ENCODE measurements at places on chromosomes 2 and 18.

- no peak for DNase-seq
Observed at GRCh38 chr2:222296911-222297599, 1.7 kb downstream of the PAX3 start.

- DNase-seq = no peak
Observed at GRCh38 chr18:27861539-27861938, 315.4 kb downstream of the CDH2 start.

DNA sequence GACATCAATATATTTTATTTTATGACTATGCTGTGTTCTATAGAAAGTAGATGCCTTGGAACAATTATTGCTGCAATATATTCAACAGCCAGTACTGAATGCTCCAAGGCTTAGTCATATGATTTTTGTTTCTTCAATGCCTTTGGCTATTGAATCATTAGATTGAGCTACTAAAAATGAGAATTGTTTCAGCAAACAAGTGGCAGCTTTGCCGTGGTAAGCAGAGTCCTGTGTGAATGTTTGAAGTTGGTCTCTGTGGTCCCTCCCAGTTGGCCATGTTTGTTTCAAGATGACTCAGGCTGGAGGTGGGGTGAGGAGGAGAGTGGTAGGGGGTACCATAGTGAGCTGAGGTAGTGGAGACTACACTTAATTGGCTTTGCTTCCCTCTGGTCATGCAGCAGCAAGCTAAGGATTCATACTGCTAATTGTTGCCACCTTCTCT is 198.6 kb upstream of the EPAS1 start:
- DNase-seq = no peak

- DNase-seq = no peak
Observed at GRCh38 chr18:36658611-36659010, 170.2 kb downstream of the TPGS2 start.

GRCh38 chr2:7648221-7648795 is 731.1 kb downstream of the RNF144A start:
- no peak for DNase-seq

DNA sequence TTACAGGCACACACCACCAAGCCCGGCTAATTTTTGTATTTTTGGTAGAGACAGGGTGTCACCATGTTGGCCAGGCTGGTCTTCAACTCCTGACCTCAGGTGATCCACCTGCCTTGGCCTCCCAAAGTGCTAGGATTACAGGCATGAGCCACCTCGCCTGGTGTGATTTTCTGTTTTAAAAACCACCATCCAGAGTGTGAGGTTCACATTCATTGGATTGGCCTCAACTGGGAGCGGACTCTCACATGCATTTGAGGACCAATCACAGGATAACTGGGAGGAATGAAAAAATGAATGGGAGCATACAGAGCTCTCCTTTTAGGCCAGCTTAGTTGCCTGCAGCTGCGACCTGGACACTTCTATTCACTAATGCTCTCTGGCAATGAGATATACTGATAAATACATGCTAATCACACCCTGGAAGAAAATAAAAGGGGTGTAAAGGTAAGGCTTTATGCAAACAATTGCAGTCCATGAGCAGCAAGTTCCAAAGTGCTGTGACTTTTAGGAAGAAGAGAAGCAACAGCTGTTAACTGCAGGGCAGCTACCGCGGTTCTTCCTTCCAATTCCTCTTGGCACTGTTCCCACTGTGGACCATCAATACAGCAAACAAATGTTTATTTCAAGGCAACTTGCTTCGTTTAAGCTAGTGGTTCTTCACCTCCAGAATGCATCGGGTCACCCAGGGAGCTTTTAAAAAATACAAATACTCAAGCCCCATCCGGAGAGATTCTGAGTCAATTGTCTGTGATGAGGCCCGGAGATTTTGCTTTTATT is 49.5 kb upstream of the FZD5 start:
- no peak for DNase-seq

DNA sequence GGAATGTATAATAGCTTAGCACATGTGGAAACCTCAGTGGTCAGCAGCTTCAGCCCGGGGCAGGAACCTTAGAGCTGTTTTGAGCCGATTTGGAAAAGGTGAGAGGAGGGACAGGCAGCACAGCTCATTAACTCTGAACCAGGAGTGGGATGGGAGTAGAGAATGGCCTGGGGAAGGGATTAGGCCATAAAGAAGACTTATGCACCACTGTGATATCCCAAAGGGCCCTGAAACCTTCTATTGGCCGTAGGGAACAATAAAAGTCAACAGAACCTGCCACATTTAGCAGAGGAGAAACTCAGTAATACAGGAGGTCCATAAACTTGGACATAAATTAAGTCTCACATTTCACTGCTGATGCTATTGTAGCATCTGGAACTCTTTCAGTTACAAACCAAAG is 124.2 kb upstream of the REV1 start:
- no peak for DNase-seq

GRCh38 chr2:229888031-229888430 is 33.8 kb downstream of the TRIP12 start:
- no peak for DNase-seq

DNA sequence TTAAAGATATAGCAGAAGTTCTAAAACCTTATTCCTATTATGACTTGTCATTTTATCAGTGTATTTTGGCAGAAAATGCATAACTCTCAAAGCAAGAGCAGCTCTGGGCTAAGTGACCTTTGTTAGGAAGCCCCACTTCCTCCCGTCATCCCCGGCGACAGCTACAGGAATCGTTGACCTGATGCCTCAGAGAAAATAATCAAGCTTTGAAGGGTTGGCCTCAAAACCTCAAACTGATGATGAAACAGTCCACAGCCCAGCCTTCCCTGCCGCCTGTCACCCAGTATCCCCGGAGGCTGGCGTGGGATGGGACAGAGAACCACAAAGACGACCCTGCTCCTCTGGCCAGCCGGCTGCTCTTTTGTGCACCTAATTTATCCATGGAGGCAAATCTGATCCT is 65.3 kb downstream of the KCNF1 start:
- no peak for DNase-seq

- no peak for DNase-seq
Observed at GRCh38 chr2:128439031-128439790, 120.5 kb upstream of the HS6ST1 start.

DNA sequence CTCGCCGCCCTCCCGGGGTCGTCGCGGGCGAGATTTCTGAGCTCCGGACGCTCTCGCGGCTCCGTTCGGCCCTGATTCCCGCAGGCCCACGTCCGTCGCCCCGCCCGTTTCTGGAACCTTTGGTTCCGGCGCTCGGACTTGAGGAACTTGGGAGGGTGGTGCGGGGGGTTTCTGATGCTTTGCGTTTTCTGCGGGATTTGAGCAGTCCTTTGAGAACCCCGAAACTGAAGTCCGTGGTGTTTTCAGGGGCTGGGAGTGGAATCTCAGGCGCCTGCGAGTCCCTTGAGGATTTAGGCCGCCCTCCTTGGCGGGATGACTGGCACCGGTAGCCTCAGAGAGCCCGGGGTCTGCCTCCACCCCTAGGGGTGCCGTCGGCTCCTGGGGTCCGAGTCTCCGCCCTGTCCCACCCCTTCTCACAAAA is 336 bp downstream of the THNSL2 start:
- no peak for DNase-seq

- no peak for DNase-seq
Observed at GRCh38 chr2:183031911-183032794, 6.1 kb downstream of the NCKAP1 start.

DNA sequence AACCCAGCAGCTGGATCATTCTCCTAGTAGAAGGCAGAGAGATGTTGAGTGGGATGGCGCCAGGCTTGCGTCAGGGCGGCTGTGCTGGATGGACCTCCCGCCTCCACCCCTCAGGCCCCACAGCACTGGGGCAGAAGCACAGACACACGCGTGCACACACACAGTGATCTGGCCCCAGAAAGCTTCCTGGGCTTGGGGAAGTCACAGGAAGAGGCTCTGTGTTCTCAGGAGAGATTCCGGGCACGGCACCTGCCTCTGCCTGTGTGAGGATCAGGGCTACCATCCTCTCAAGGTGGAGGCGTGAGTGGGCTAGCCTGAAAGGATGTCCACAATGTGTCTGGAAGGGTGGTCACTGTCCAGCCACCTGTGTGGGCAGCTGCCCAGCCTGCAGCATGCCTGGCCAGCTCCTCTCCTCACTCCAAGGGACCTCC is 229.8 kb upstream of the HS6ST1 start:
- no peak for DNase-seq

GRCh38 chr18:1976484-1976883 is 594.8 kb downstream of the METTL4 start:
- DNase-seq = no peak

DNA sequence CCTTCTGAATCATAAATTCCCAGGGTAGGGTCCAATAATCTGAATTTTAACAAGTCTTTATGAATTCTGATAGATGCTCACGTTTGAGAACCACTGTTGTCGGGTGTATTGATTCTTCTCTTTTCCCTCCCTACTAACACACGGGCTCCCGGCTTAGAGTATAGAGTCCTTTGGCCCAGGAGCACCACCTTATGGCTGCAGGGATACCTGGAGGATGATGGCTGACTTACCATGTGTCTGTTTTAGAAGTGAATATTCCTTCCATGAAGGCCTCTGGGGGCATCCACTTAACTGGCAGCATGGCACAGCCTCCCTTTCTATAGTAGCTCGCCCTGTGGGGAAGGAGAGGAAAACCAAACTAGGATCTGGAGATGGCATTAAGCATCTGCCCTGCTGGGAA is 91.7 kb downstream of the CLIP4 start:
- DNase-seq = no peak

GRCh38 chr2:97766567-97766966 is 53.2 kb downstream of the ZAP70 start:
- no peak for DNase-seq

DNA sequence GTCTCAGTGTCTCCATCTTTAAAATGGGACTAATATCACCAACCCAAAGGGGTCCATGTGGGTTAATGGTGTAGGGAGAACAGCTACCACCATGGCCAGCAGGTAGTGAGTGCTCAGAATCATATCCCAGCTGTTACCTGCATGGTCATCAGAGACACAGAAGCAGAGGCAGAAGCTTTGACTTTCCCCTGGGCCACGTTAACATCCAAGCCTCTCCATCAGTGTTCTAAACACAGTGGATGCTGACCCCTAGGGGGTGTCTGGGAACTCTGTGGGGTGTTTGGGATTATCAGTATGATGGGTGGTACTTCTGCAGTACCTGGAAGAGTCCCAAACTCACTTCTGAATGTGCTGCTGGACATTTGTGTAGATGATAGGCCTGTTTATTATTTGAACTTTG is 93.6 kb downstream of the GYPC start:
- no peak for DNase-seq

DNA sequence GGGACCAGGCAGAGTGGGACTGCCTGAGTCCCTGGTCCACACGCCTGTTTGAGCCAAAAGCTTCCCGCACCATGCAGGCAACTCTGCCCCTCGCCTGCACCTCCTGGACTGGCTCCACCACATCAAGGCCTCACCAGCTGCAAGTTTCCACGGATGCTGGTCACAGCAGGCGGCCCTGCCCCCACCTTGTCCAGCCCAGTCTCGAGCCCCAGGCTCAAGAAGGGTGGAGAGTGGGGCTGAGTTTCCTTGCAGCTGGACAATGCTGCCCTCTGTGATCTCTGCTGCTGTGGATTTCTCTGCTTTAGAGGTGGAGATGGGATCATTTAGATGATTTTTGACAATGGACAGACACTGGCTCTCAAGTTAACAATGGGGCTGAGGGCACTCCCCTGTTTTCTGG is 74.9 kb downstream of the MTCL1 start:
- no peak for DNase-seq

- no peak for DNase-seq
Observed at GRCh38 chr18:22424565-22424963, 6.8 kb upstream of the CTAGE1 start.

- no peak for DNase-seq
Observed at GRCh38 chr2:26838121-26838906, 9.6 kb upstream of the DPYSL5 start.

DNA sequence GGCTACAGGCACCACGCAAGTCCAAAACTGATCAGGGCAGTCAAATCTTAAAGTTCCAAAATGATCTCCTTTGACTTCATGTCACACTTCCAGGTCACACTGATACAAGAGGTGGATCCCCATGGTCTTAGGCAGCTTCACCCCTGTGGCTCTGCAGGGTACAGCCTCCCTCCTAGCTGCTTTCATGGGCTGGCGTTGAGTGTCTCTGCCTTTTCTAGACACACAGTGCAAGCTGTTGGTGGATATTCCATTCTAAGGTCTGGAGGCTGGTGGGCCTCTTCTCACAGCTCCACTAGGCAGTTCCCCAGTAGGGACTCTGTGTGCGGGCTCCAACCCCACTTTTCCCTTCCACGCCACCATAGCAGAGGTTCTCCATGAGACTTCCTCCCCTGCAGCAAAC is 838.2 kb upstream of the CHAC2 start:
- no peak for DNase-seq

- DNase-seq = no peak
Observed at GRCh38 chr18:46767217-46767616, 10.4 kb upstream of the ST8SIA5 start.

- no peak for DNase-seq
Observed at GRCh38 chr2:226813148-226813701, 13.6 kb upstream of the IRS1 start.

DNA sequence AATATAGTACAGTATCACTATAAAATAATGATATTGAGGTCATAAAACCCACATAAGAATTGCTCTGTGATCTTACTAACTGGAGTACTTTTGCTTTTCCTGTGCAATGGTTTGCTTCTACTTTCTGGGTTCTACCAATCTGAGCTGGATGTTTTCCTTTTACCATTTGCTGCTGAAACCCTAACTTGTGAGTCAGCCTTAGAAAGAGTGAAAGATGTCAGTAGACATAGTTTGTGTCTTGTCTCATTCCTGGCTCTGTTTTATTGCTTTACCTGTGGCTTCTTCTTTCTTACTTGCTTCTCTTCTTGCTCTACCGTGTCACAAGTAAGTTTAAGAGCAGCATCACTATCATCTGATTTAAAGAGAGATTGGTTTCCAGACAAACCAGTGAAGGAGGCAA is 61.0 kb downstream of the MBD2 start:
- DNase-seq = no peak

- DNase-seq = no peak
Observed at GRCh38 chr2:177758591-177759371, 313.8 kb downstream of the PDE11A start.

- DNase-seq = no peak
Observed at GRCh38 chr2:16647992-16648617, 17.5 kb downstream of the CYRIA start.

DNA sequence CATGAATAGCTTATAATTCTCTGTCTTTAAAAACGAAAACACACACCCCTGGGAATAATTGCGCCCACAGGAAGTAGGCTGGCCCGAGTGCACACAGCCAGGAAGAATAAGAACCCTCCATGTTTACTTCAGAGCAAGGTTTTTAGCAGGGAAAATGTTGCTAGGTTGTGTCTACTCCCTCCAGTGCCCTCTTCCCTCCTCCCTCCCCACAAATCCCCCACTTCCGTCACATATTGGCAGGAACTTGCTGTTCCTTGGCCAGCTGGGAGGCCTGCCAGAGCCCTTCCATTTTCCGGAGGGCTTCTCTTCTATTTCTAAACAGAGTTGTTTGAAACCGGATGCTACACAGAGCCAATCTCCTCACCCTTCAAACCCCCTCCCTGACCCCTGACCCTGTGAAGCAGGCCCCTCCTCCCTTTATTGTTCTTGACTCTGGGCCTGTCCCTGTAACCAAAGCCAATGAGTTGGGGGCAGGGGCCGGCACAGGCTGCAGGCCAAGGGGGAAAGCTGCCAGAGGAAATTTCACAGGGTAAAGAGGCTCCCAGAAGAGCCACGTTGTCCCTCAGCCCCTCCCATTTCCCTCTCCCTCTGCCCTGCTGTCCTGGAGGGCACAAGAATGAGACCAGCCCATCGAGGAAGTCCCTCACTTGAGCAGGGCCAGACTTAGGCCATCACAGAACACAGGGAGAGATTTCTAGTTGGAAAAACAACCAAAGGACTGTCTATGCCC is 49.8 kb upstream of the LGALSL start:
- no peak for DNase-seq
